ENCODE measurements at places on chromosomes 2 and 18. TPM values are rescaled to one million over a fixed set of nuclear protein-coding genes. Genes with fewer than 3 reads are reported as not detected.

The PFN4 gene
- polyA plus RNA-seq, result 0.27 TPM

The ZEB2 gene
- polyA plus RNA-seq, result 17.9 TPM

The POMC gene
- polyA plus RNA-seq, result 3.2 TPM

The RANBP2 gene
- polyA plus RNA-seq, result 4.9 TPM

- no peak for DNase-seq
- no peaks in the 10 kb centered on the region for H3K36me3 ChIP-seq
- H3K27ac ChIP-seq, result no peak overlapping the region
These were observed 5.4 kb downstream of the NPPC start for GRCh38 chr2:231920795-231921194.

DNA sequence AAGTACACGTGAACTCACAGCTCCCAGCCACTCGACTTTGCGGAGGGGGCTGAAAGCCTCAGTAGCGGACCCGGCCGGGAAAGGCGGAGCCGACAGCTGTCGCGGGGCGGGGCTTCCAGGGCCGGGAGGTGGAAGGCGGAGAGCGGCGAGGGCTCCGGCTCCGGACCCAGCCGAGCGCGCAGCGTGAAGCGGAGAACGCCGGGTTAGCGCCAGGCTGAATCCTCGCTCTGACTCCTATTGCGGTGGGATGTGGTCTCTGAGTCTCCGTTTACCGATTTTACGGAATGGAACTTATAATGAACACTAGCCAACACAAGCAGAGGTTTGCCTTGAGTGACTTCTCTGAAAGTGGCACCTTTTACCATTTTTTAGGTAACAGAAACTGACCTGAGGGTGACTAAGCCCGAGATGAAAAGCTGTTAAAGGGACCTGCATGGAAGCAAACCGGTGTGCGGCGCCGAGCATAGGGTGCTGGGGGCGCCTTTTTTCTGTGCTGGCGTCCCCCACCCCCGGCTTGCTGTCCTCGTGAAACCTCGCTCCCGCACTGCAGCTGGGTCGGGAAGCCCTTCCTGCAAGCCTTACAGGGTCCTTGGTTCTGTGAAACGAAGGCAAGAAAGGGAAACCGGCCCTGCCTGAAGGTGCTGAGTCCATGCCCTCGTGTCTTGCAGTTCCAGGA lies 72.9 kb downstream of the EN1 start:
- H3K4me3 ChIP-seq, result no peak overlapping the region
- no peak overlapping the region for H3K27ac ChIP-seq
- peak; percentile 13 for DNase-seq

- no peaks in the 10 kb centered on the region for H3K36me3 ChIP-seq
- peaks cover 5% of the 10 kb centered on the region for H3K27me3 ChIP-seq
- H3K27ac ChIP-seq, result no peak overlapping the region
These were observed 169.2 kb upstream of the NCK2 start for GRCh38 chr2:105575499-105576025.
